Hippocampal formation (tissue), 2 donors: ENCODE measurements at places on chromosomes 7 and 10.

GRCh38 chr10:42961796-42962109, 115.1 kb upstream of the RET start:
- no peak for DNase-seq

- DNase-seq: no peak
Observed at GRCh38 chr10:43347997-43348396, 23.4 kb upstream of the FXYD4 start.

- DNase-seq: no peak
Observed at GRCh38 chr7:152395112-152395511, 40.7 kb downstream of the KMT2C start.

GRCh38 chr7:66238773-66239466, 33.8 kb downstream of the TPST1 start:
- no peak for DNase-seq

GRCh38 chr10:108735380-108735779, 1187.9 kb downstream of the XPNPEP1 start:
- DNase-seq: no peak
